ENCODE measurements at places on chromosomes 2 and 18. TPM values are rescaled to one million over a fixed set of nuclear protein-coding genes. Genes with fewer than 3 reads are reported as not detected.

CRYBA2 gene
- not detected for total RNA-seq

BOLL gene
- 2.6 TPM for total RNA-seq

STEAP3 gene
- total RNA-seq = 8.9 TPM

ATP9B gene
- 83.0 TPM for total RNA-seq

LBX2 gene
- total RNA-seq = not detected

REG1A gene
- total RNA-seq = not detected

PUS10 gene
- 4.7 TPM for total RNA-seq

STARD6 gene
- total RNA-seq = not detected

GPR39 gene
- 1.6 TPM for total RNA-seq

PPM1B gene
- total RNA-seq = 27.1 TPM

PTPN4 gene
- 37.1 TPM for total RNA-seq

ANKRD36 gene
- 25.1 TPM for total RNA-seq

ABHD1 gene
- total RNA-seq = not detected

SLC66A2 gene
- total RNA-seq = 20.4 TPM

ANKRD23 gene
- total RNA-seq = 5.2 TPM

SLC30A3 gene
- total RNA-seq = 0.52 TPM

GPR155 gene
- total RNA-seq = 3.1 TPM

LIMS4 gene
- total RNA-seq = 1.0 TPM

Measured in skeletal muscle tissue (tissue), 5 donors.